ENCODE measurements at places on chromosomes 4 and X. TPM values are rescaled to one million over a fixed set of nuclear protein-coding genes. Genes with fewer than 3 reads are reported as not detected.
A peak's percentile ranks its signal among the peaks of the same experiment; 100 is the strongest.

Gene CSN1S1
- polyA plus RNA-seq: 0.46 TPM

DNA sequence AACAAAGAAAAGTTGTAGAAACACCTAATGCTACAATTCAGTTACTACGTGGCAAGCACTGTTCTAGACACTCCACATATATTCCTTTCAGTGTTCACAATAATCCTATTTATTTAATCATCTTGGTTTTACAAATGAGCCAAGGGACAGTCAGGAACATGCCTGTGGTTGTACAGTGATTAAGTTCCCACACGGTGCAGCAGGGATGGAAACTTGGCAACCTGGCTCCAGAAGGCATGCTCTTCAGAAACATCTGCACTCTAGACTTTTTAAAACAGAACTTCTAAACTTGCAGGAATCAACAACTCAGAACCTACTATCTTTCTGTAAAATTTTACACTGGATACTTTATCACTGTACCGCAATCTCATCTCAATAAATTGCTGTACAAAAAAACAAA is 32.1 kb downstream of the TAPT1 start:
- DNase-seq: no peak
- no peaks in the 10 kb centered on the region for H3K27me3 ChIP-seq
- H3K4me1 ChIP-seq: peaks cover 32% of the 10 kb centered on the region
- no peak overlapping the region for H3K27ac ChIP-seq
- no peak overlapping the region for H3K4me3 ChIP-seq

DNA sequence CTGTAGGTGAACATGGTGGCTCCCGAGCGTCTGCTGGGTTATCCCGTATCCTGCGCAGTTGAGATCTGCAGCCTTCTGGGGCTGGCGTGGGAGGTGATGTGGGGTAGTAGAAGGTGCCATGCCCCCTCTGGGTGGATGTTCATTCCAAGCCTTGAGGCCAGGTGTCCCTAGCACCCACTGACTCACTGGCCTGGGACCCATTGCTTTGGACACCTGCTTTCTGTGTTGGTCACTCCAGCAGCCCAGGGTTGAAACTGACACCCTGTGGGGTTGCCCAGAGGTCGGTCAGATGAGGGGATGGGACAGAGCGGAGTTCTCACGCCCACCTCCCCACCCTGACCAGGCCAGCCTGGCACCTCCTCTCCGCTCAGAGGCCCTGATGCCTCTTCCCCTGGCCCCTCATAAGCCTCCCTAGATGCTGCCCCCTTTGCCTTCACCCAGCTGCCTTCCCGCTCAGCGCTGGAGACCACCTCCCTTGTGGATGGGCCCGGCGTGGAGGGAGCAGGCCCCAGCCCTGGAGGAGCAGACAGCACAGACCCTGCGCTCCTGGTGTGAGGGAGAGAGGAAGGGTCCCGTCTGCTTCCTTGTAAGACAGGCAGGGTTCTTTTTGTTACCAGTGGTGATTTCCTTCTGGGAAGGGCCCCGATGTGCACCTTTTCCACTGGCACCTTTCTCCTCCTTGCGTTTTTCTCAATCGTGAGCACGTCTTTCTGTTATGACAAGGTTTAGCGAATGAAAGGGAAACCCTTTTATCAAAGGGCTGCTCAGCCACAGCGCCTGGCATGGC is 2.0 kb downstream of the DOK7 start:
- H3K4me1 ChIP-seq: no peaks in the 10 kb centered on the region
- no peak overlapping the region for H3K27ac ChIP-seq
- DNase-seq: no peak
- H3K4me3 ChIP-seq: no peak overlapping the region

Gene SMARCA1
- polyA plus RNA-seq: 0.89 TPM

Gene SEPTIN6
- polyA plus RNA-seq: 244 TPM

DNA sequence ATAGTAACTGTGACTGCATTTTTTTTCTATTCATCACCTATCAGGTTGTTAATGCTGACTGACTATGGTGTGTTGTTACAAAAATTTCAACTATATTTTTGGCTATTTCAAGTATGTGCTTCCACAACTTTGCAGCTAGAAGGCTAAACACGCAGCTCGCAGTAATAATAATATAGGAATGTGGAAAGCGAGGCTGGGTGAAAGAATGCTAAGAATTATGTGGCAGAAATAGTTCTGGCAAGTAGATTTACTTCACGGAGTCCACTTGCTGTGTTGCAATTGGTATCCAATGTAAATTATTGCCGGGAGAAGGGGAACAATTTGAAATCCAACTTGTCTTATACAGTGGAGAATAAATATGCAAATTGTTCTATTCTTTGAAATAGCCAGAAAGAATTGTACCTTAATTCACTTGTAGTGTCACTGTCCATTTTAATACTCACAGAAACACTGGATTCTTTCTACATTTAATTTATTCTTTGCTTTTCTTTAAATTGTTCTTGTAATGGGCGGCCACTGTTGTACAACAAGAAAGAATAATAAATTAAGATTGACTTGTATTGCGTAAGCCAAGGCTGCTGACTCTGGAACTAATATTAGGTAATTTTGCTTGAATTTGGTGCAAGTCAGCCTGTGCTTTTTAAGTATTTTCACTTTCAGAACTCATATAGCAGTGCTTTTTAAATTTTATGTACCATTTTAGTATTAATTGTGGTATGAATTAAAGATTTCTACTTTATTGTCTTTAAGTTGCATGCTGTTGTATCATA is 154.9 kb downstream of the FRMPD4 start:
- H3K4me1 ChIP-seq: no peaks in the 10 kb centered on the region
- H3K36me3 ChIP-seq: no peaks in the 10 kb centered on the region
- no peak overlapping the region for H3K27ac ChIP-seq
- peaks cover 2% of the 10 kb centered on the region for H3K27me3 ChIP-seq
- H3K4me3 ChIP-seq: no peak overlapping the region
- no peak for DNase-seq

GRCh38 chr4:76156635-76157034 is 8.4 kb upstream of the NUP54 start:
- H3K36me3 ChIP-seq: peaks cover 6% of the 10 kb centered on the region
- no peak overlapping the region for H3K4me3 ChIP-seq
- no peaks in the 10 kb centered on the region for H3K4me1 ChIP-seq

- no peak overlapping the region for H3K27ac ChIP-seq
- H3K4me3 ChIP-seq: no peak overlapping the region
- H3K27me3 ChIP-seq: peaks cover 6% of the 10 kb centered on the region
- H3K4me1 ChIP-seq: no peaks in the 10 kb centered on the region
- no peaks in the 10 kb centered on the region for H3K36me3 ChIP-seq
- no peak for DNase-seq
Measured at GRCh38 chr4:141330616-141331015, 109.9 kb downstream of the ZNF330 start.

Gene OTC
- polyA plus RNA-seq: not detected

Gene CTAG1A
- polyA plus RNA-seq: not detected

- no peak overlapping the region for H3K4me3 ChIP-seq
- no peak for DNase-seq
- H3K36me3 ChIP-seq: no peaks in the 10 kb centered on the region
- H3K4me1 ChIP-seq: peaks cover 9% of the 10 kb centered on the region
Measured at GRCh38 chr4:89879215-89879614, 15.4 kb upstream of the MMRN1 start.

GRCh38 chr4:37066159-37066558 is 178.4 kb upstream of the NWD2 start:
- no peak for DNase-seq
- no peaks in the 10 kb centered on the region for H3K27me3 ChIP-seq
- no peak overlapping the region for H3K27ac ChIP-seq

DNA sequence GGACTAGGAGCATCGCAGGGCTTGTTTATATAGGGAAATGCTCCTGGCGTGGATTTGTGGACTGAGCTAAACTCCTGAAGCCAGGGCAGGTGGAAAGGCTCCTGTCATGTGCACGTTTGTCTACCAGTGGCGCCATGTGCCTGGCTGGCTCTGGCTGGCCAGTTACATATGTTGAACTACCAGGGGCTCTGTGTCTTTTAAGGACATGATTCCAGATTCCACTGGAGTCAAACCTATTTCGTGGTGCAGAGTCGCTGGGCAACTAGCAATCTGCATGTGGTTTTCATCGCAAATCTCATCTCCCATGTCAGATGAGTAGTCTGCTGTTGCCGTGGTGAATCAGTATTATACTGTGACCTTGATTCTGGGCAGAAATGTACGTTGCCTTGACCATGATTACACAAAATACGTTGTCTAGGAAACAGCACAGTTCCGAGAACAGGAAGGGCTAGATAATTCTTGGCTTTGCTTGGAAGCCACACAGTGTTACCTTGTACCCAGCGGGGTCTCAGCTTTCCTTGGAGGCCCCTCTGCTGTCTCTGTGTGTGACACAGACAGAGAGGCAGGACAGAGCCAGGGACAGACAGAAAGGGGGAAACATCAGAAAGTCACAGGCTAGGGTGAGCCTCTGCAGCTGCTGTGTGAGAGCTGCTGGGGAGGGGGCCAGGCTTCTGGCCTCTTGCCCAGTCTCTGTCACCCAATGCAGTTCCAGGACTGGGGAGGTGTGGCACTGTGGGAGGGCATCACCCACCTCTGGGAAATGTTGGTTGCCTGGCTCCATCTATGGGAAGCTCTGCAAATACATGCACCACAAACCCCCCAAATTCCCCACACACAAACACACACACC is 19.2 kb downstream of the PNMA6E start:
- no peak overlapping the region for H3K4me3 ChIP-seq
- no peaks in the 10 kb centered on the region for H3K36me3 ChIP-seq
- peak; percentile 3 for DNase-seq
- peaks cover 2% of the 10 kb centered on the region for H3K27me3 ChIP-seq
- H3K27ac ChIP-seq: no peak overlapping the region

Gene FAM184B
- polyA plus RNA-seq: not detected

Gene TRIM60
- polyA plus RNA-seq: not detected

- no peak for DNase-seq
- no peaks in the 10 kb centered on the region for H3K4me1 ChIP-seq
- no peak overlapping the region for H3K27ac ChIP-seq
- no peaks in the 10 kb centered on the region for H3K27me3 ChIP-seq
- no peaks in the 10 kb centered on the region for H3K36me3 ChIP-seq
- no peak overlapping the region for H3K4me3 ChIP-seq
Measured at GRCh38 chr4:74374561-74375327, 9.8 kb downstream of the EREG start.

Gene FGF13
- not detected for polyA plus RNA-seq

Gene ZNF275
- polyA plus RNA-seq: 3.2 TPM

Gene ACTRT1
- not detected for polyA plus RNA-seq

Gene ENPP6
- polyA plus RNA-seq: 0.13 TPM

GRCh38 chr4:4855301-4856070 is 4.0 kb upstream of the MSX1 start:
- H3K4me1 ChIP-seq: peaks cover 33% of the 10 kb centered on the region
- H3K27me3 ChIP-seq: peaks cover 60% of the 10 kb centered on the region
- peak overlapping the region; percentile 8 for H3K4me3 ChIP-seq
- DNase-seq: no peak

Gene TCEAL7
- not detected for polyA plus RNA-seq

Gene C4orf36
- polyA plus RNA-seq: 0.18 TPM
